ENCODE measurements at places on chromosomes 5 and 9. TPM values are rescaled to one million over a fixed set of nuclear protein-coding genes. Genes with fewer than 3 reads are reported as not detected.

- no peak for DNase-seq
Observed at GRCh38 chr9:23823986-23824829, 1.8 kb downstream of the ELAVL2 start.

- DNase-seq, result no peak
Observed at GRCh38 chr9:68538200-68538599, 2.5 kb downstream of the TMEM252 start.

Gene S1PR3
- 0.76 TPM for total RNA-seq

Gene SLC1A1
- total RNA-seq, result 81.4 TPM

Gene TLE4
- total RNA-seq, result 2.3 TPM
